ENCODE measurements at places on chromosomes 2 and 18.

DNA sequence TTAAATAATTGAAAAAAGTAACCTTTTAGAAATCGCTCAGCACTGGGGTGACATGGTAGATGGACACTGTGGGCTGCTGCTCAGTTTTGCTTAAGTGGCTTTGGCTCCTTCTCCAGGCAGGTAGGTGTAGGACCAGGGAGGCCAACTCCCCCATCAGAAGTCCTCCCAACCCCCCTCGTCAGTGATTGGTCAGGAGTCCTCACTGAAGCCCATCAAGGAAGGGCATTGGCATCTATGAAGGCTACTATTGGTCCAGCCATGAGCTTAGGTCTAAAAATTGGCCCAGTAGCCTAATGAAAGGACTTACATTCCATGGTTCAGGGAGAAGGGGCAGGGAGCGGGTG is 34.7 kb downstream of the ST3GAL5 start:
- no peak for DNase-seq

DNA sequence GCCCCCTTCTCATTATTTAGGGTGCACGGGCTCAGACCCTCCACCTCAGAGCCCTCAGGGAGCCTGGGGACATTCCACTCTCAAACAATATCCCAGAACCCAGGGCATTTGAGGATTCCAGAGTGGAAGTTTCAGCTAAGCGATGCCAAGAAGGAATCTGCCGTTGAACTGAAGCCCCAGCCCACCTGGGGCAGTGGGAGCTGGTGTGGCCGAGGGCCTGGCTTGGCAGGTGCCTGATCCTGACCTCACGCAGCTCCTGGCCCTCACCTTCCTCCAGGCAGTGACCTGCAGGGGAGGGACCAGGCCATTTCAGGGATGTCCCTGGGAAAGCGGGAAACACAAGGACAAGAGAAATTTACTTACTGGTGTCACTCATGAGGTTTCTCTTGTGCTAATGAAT is 58.2 kb downstream of the ACKR3 start:
- no peak for DNase-seq

DNA sequence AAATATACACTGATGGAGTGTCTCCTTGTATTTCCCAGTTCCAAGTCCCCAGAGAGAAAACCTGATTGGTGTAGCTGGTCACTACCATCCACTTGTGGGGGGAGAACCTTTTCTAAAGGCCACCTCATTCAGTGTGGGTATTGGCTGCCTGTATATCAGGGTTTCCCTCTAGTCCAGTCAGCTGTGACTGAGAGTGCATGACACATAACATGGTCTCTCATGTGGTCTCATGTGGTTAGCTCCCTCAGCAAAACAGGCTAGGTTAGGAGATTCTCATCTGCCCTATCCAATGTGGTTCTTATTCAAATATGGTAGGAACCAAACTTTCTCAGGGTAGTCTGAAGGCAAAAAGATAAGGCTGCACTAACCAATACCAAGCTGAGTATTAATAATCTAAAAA is 4.1 kb upstream of the GORASP2 start:
- DNase-seq = no peak

DNA sequence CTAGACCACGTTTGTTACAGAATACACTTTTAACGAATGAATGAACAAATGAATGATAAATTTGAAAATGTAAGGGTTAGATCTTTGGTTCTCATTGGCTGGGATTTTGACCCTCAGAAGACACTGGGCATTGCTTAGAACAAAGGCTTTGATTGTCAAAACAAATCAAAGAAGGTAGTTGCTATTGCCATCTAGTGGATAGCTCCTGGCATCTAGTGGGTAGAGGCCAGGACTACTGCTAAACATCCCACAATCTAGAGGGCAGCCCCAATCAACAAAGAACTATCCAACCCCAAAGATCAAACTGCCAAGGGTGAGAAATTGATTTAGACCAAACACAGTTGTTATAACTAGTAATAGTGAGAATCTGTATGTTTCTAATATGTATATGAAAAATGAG is 552.3 kb downstream of the KCNJ3 start:
- DNase-seq = no peak

DNA sequence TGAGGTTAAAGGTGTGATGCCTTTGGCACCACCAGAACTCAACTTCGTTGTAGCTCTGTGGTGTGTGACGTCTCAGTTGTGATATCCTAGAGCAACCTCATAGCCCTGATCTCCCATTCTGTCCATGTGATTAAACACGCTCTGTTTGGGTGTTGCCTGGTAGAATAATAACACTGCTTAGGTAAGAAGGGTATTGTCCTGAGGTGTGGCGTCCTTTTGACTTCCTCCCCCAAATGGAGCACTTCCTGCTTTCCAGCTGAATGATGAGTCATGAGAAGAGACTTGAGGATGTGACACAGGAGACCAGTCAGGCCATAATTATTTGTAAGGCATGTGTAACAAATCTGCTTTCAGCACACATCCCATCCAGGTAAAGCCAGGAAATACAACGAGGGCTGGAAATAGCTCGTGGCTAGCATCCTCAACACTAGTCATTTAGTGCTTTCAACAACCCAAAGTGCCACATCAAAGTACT is 100.7 kb downstream of the RAPGEF4 start:
- DNase-seq = no peak

- DNase-seq = no peak
These were observed 2.4 kb upstream of the SP9 start for GRCh38 chr2:174332217-174332963.

DNA sequence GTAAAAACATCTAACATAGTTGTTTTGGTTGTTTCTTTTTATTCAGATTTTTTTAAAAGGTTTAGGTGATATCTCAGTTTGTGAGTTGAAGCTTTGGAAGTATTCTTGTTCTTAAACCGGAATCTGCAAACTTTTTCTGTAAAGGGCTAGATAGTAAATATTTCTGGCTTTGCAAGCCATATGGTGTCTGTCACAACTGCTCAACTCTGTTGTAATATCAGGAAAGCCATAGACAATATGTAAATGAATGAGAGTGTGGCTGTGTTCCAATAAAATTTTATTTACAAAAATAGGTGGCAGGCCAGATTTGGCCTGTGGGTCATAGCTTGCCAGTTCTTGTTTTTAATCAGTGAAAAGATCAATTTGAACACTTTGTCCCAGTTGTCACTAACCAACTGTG is 134.1 kb downstream of the CNTNAP5 start:
- no peak for DNase-seq

- no peak for DNase-seq
These were observed 74.9 kb downstream of the ATL2 start for GRCh38 chr2:38301969-38302702.

DNA sequence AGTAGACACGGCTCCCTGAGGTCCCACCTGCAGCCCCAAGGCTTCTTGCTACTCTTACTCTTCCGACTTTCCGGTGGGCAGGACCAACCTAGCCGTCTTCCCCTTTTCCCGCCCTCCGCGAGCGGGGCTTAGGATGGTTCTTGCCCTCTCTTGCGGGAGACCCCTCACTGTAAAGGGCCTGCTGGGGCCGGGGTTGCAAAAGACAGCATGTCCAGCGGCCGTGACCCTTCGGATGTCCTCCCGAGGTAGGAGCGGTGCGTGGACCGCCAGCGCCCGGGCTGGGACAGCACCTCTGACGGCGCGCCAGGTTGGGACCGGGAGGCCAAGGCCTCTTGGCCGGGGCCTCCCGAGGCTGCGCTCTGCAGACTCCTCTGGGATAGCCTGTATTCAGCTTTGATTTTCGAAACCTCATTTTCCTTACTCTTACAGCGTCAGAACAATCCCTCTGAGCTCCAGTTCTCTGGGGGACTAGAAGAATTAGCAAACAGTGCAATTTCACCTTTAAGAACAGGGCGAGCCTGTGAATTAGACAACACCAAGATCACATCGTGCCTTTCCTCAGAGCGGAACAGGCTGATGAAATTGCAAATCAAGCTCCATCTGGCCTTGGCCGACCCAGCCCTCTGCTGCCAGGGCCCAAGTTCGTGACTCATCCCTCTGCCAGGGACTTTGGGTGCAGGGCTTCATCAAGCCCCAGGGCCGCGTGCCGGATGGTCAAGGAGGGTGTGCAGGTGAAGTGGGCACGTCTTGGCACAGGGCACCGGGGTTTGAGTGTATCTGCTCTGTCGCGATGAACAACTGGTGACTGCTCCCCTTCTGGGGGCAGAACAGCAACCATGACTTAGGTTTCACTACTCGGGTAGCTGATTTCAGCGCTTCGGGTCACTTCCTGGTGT is 777 bp downstream of the MOCOS start:
- DNase-seq = no peak

- no peak for DNase-seq
These were observed 13.1 kb upstream of the VRK2 start for GRCh38 chr2:58033530-58033929.

DNA sequence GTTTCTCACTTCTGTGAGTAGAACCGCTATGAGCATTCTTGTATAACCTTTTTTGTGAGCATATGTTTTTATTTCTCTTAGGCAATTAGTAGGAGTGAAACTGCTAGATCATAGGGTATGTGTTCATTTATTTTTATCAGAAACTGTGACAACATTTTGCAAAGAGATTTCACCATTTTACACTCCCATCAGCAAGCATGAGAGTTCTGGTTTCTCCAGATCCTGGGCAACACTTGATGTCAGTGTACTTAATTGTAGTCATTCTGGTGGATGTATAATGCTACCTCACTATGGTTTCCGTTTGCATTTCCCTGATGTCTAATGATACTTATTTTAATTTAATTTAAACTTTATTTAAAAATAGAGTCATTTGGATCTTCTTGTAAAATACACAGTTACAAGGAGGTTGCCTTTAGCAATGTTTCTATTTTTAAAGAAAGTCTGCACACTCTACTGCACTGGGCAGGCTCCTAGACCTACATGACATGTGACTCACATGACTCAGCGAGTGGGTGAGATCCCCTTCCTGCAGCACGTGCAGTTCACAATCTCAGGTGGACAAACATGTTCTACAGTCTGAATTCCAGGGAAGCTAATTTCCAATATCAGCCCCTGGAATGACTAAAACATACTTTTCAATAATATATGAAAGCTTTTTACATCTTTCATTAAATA is 127.0 kb upstream of the BCL2L11 start:
- DNase-seq = no peak

GRCh38 chr2:107338571-107338970 is 452.6 kb upstream of the ST6GAL2 start:
- DNase-seq = no peak

GRCh38 chr2:41905597-41906337 is 142.1 kb upstream of the PKDCC start:
- DNase-seq = no peak

DNA sequence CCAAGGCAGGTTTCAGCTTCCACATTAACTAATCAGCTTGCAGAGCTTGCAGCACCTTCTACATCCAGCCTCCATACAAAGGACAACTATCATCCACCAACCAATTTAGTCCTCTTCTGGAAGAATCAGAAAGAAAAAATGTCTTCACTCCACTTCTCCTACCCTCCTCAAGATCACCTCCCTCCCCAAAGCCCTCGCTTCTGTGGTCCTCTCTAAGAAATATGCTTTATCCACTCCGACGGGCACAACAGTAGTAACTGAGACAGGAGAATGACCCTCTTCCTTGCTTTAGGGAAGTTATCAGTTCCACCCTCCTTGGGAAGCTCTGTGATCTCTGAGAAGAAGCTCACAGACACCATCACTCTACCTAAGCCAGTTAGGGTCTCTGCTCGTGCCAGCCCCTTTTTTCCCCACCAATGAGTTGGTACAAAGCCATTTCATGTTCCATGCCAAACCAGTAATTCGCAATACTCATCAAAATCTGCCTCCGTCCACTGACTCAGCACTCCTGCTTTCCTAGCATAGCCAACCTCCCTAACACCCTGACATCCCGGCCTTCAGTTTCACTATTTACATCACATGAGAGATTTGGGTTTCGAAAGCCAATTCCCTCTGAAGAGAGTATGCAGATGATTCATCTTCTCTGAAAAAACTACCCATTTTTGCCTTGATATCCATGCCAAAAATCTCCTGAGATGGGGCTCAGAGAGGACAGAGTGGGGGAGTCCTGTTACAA is 114.1 kb upstream of the PKDCC start:
- DNase-seq = no peak

- DNase-seq = no peak
These were observed 74.0 kb downstream of the AGAP1 start for GRCh38 chr2:235567842-235568241.

DNA sequence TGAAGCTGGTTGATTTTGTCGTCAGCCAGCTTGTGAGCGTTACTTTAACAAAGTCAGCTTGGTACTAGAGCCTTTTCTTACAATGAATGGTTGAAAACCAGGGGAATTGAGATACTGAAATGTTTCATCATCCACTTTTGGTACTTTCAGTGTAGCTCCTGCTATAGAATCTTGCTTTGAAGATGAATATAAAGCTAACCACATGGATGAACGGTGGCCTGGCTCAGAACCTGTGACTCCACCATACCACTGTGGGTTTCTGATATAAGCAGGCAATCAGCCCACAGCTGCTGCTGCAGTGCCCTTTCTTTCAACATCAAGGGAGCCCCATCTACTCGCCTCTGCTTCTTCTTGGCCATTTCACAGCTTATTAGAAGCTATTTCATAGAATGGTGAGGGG is 53.2 kb upstream of the GPR45 start:
- DNase-seq = no peak

GRCh38 chr2:138116456-138116855 is 152.2 kb downstream of the HNMT start:
- DNase-seq = no peak

GRCh38 chr2:62939735-62940491 is 110.7 kb upstream of the OTX1 start:
- no peak for DNase-seq

DNA sequence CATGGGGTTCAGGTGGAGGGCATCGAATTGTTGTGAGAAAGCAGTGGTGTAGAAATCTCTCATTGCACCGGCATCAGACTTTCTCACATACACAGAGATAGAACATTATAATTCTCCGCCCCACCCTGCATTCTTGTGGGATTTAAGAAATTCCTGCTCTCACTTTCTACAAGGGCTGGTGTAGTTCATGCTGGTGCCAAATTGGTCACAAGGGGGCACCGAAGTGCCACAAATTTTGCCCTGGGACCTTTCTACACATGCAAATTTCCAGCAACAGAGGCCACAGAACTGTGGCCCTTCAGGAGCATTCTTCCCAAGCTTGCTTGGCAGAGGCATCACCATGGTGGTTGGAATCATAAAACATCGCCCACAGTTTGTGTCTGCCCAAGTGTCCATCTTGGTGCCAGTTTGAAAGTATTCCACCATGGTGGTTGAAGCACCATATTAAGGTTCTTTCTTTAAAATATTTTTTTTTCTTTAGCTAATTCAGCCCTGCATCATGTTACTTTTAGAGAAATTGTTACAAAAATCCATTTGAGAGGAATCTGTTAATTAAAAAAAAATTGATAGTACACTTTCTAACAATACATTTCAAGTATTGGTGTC is 521.2 kb upstream of the FANCL start:
- no peak for DNase-seq

- DNase-seq = no peak
These were observed 129.5 kb downstream of the EVA1A start for GRCh38 chr2:75431276-75431675.

GRCh38 chr2:70380621-70381020 is 78.8 kb upstream of the FAM136A start:
- DNase-seq = no peak

DNA sequence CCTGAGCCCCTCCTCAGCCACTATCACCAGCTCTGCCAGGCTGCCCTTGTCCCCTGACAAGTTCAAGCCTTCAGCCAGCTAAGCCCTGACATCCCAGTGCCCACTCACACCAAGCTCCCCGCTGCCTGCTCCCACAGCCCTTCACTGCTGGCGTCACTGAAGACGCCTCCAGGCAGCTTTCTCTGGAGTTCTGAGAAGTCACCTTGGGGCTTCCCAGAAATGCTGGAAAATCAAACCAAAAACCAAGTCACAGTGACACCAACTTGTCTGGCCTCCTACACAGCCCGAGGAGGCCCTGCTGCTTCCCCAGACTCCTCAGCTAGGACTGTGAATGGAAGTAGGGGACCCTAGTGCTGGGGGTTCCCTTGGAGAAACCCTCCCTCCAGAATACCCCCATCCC is 2.2 kb upstream of the TNS1 start:
- no peak for DNase-seq
